ENCODE measurements at places on chromosomes 16 and 17. TPM values are rescaled to one million over a fixed set of nuclear protein-coding genes. Genes with fewer than 3 reads are reported as not detected.

- no peak for DNase-seq
Observed at GRCh38 chr16:24045641-24046040, 209.9 kb downstream of the PRKCB start.

- DNase-seq, result no peak
Observed at GRCh38 chr16:80994451-80994850, 12.2 kb downstream of the CMC2 start.

The CACNG3 gene
- total RNA-seq, result not detected

The CEMP1 gene
- not detected for total RNA-seq
